ENCODE measurements at places on chromosomes 11 and 22.

GRCh38 chr11:125378571-125378970 is 117.5 kb downstream of the FEZ1 start:
- no peak for DNase-seq

DNA sequence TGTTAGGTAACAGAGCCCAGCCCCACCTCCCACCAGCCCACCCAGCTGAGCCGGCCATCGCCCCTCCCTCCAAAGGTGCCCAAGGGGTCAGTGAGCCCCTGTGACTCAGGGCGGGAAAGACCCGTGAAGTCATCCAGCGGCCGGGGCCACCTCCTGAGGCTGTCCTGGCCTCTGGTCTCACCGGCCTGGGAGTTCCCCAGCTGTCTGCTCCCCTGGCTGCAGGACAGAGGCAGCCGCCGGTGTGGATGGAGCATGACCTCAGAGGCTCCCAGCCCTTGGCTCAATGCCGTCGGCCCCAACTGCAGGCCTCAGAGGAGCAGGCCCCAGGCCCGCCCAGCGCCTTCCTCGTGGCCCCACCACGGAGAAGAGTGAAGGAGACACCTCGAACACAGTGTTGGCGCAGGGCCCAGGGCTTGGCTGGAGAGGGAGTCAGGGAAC is 28.7 kb downstream of the RPL3 start:
- no peak for DNase-seq

GRCh38 chr11:128802358-128802981 is 64.6 kb downstream of the KCNJ1 start:
- DNase-seq = peak; percentile 32

GRCh38 chr11:8066036-8066910 is 14.7 kb upstream of the TUB start:
- no peak for DNase-seq

- DNase-seq = no peak
These were observed 67.1 kb downstream of the GGTLC2 start for GRCh38 chr22:22711532-22711913.

DNA sequence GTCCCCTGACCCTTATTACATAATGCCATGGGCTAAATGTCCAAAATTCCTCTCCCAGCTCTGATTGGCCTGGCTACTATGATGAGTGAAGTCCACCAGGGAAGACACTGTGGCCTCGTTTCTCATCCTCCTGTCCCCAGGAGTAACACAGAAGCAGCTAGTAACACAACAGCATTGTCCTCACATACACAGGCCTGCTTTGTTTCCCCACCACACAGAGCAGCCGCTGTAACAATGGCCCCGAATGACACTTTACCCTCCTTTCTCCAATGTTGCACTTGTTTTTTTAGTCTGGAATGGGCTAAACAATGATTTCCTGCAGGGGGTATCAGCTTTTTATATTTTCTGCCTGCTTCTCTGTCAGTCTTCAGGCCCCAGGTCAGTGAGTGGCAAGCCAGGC is at the start of gene PRR5L:
TSS of gene PRR5L (plus strand) at position 363 of the 400 bp plus-strand sequence. CDS start 104,834 bp downstream, outside the sequence.
- no peak for DNase-seq

- DNase-seq = peak; percentile 65
These were observed 85.9 kb downstream of the SBF2 start for GRCh38 chr11:10208131-10208575.

DNA sequence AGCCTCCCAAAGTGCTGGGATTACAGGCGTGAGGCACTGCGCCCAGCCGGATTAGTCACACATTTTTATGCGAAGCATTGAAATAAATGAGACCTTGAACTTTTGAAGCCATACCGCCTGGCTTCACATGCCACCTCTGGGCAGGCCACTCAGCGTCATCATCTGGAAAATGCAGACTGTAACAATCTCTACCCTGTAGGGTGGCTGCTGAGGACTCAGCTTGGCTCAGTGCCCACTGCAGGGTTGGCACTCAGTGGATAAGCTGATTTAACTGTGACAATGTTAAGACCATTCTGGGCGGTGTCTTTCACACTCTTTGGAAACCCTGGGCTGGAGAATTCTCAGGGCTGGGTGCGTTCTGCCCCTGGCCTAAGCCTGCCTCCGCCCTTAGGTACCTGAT is 8.5 kb downstream of the SH3BP1 start:
- peak; percentile 89 for DNase-seq

DNA sequence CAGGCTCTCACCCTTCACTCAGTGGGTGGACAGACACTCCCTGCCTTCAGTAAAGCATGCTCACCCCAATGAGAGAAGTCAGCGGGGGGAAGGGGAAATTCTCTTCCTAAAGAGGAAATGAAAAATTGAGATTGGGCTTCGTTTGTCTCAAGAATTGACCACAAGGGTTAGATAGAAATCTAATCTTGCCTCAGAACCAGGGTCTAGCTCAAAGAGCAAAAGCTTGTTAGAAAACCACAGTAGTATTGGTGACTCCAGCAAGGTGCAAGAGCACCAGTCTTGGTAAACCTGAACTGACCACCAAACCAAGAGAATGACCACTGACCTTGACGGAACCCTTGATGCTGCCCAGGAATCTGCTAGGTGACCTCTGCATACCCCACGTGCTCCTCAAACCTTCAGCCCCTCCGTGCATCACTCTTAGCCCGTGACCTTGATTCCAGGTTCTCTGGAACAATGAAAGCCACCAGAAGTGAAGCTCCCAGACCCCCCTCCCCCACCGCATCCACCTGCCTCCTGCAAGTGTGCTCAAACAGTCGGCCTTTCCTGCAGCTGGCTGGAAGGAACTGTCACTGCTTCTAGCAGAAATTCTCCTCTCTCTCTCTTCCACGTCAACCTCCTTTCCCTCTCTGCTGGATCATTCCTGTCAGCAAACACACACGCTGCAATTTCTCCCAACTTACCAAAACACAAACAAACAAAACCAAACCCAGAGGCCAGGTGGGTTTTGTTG is 3.1 kb upstream of the TMA7B start:
- peak; percentile 95 for DNase-seq

DNA sequence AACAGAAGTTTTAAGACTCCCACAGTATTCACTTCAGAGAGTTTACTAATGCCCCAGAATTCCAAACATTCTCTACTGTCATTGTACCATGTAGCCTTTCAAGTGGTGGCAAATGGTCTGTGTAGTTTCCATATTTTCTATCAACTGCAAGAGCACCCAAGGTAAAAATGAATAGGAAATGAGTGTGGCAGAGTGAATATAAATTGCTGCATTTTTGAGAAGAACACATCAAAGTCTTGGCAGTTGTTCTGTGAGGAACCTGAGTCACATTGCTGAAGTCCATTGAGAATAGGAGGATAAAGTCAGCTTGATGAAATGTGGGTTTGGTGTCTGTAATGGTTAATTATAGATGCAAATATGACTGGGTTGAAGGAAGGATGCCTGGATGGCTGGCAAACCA is 193.6 kb downstream of the AASDHPPT start:
- DNase-seq = no peak

- no peak for DNase-seq
These were observed 1.6 kb upstream of the CNGA4 start for GRCh38 chr11:6237266-6237665.

GRCh38 chr11:71962428-71963038 is 33.7 kb downstream of the RNF121 start:
- DNase-seq = peak; percentile 65

- DNase-seq = no peak
These were observed 44.7 kb upstream of the RTL6 start for GRCh38 chr22:44542561-44543222.

GRCh38 chr11:66015454-66015881 is 3.7 kb downstream of the CST6 start:
- no peak for DNase-seq

GRCh38 chr11:17876827-17877226 is 136.0 kb downstream of the SERGEF start:
- DNase-seq = no peak

- DNase-seq = no peak
These were observed 121.6 kb downstream of the KIRREL3 start for GRCh38 chr11:126878913-126879482.

GRCh38 chr11:44623731-44624491 is 58.4 kb downstream of the CD82 start:
- DNase-seq = no peak

DNA sequence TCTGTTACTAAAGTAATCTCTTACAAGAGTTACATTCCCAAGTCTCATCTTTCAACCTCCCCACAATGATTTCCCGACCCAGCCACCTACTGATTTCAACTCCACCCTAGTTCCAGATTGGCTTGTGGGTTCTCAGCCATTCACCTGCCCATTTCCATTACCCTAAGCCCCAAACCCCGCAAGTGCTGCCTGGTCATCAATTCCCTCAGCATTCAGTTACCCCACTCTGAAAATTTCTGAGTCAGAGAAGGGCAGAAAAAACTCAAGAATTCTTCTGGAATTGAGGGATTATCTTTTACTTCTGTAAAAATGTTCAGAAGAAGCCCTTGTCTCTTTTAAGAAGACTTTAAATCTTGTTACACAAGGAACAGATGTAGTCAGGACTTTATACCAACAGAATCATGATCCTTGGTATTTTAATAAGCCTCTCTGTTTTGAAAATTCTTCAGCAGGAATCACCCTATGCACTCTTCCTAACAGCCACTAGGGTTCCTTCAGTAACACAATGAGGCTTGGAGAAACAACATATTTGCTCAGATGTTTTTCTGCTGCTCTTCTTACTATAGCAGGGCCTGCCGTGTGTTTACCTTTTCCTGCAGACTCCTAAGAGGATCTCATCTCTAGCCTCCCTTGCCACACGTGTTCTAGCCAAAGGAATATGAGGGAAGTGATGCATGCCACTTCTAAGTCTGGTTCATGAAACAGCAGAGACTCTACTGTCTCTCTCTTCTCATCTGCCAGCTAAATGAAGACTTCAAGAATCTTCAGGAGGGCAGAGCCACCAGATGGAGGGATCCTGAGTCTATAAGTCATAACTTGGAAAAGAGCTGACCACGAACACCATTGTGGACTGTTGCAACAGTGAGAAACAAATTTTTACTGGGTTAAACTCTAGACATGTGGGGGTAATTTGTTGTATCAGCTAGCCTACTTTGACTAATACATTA is 29.3 kb upstream of the PAMR1 start:
- DNase-seq = peak; percentile 3

DNA sequence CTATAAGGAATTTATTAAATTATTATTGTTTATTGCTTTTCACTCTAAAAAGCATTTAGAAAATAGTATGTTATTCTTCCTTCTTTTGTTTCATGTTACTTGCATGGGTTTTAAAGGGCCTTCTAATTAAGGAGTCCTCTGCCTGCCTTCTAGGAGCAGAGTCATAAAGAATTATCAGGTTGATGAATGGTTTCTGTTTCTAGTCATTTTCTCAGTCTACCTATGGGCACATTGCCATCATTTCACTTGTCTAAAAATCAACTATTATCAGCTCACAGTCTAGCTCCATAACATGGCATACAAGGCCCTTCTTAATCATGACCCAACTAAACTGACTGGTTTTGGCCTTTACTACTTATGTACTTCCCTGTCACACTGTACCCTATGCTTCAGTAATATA is 16.2 kb downstream of the DYNC2H1 start:
- no peak for DNase-seq

- DNase-seq = no peak
These were observed 3.4 kb upstream of the OR4C6 start for GRCh38 chr11:55658608-55659007.

GRCh38 chr11:45666648-45667642 is 1.5 kb upstream of the CHST1 start:
- DNase-seq = no peak

DNA sequence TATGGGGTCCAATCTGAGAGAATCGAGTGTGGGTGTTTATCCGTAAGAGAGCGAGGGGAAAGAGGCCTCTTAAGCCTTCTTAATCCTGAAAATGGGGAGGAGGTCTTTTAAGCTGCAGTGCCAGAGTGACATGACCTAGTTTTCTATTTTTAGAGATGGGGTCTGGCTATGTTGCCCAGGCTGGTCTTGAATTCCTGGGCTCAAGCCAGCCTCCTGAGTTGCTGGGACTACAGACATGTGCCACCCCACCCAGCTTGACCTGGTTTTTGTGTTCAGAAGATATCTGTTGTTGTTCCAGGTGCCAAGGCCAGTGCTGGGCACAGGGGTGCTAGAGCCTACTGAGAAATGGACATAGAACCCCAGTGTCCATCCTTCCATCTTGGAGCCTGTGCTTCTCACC is 1.4 kb downstream of the BAD start:
- DNase-seq = no peak

DNA sequence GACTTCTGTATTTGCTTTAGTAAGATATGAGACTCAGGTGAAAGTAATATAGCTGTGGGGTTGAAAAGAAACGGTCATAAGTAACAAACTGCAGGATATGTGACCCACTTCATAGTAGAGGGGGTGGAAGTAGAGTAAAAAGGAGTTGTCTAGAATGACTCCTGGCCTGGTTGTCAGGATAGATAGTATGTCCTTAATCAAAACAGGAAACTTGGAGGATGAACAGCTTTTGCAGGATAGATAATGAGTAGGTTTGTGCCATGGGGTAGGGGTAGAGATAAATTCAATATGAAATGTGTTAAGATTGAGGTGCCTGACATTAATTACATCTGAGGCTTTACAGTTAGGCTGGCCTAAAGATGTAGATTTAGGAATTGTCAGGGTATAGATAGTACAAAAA is 47.0 kb upstream of the B3GNT6 start:
- peak; percentile 37 for DNase-seq

- peak; percentile 59 for DNase-seq
These were observed 597.9 kb upstream of the KIRREL3 start for GRCh38 chr11:127598476-127598875.

GRCh38 chr11:120208001-120208441 is 2.8 kb upstream of the OAF start:
- DNase-seq = peak; percentile 77

DNA sequence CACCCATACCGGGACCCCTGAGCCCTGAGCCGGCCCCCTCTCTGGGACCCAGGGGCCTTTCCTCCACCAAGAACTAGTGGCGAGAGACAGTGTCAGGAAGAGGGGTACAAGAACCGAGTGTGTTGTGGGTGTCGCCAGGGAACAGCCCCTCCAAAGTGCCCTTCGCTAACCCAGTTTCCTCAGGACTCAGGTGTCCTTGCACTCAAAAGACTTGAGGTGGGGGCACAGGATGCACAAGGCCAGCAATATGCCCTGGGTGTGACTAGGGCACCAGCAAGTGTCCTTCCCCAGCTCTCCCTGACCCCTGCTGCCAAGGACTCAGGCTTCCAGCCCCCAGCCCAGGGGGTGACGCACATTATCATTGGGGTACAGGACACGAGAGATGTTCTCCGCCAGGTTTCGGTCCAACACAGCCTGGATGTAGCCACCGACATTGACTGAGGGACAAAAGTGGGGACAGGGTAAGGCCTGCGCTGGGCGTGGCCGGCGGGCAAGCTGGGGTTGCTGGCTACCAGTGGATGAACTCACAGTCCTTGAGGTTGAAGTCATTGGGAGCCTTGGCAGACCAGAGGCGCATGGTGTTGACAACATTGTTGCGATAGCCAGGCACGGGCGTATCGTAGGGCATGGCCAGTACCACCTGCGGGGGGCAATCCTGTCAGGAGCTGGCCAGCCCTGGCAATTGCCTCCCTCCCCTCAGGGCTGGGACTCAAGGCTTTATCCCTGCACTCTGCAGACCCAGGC is 4.7 kb downstream of the PYGM start:
- no peak for DNase-seq

- no peak for DNase-seq
These were observed 420 bp upstream of the TRIM44 start for GRCh38 chr11:35662061-35662648.
